ENCODE measurements at places on chromosomes 7 and 10.

DNA sequence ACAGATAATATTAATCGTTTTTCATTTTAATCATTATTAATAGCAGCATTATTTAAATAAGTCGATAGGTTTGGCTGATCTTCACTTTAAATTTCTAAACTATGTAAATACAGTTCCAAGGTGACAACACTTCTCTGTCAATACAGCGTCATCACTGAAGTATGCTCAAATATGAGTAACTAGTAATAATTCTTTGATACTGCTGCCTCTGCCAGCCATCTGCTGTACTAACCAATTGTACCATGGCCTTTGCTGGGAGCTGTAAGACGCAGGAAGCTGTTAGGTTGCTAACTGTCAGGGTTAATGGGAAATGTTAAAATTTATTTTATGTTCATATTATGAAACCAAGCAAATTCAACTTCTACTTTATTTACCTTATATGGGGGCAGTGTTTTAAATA is 1650.5 kb upstream of the LRRTM3 start:
- DNase-seq, result no peak

- no peak for DNase-seq
Observed at GRCh38 chr7:124399941-124400340, 365.7 kb downstream of the GPR37 start.

- no peak for DNase-seq
Observed at GRCh38 chr10:69025370-69025896, 36.8 kb downstream of the KIFBP start.

DNA sequence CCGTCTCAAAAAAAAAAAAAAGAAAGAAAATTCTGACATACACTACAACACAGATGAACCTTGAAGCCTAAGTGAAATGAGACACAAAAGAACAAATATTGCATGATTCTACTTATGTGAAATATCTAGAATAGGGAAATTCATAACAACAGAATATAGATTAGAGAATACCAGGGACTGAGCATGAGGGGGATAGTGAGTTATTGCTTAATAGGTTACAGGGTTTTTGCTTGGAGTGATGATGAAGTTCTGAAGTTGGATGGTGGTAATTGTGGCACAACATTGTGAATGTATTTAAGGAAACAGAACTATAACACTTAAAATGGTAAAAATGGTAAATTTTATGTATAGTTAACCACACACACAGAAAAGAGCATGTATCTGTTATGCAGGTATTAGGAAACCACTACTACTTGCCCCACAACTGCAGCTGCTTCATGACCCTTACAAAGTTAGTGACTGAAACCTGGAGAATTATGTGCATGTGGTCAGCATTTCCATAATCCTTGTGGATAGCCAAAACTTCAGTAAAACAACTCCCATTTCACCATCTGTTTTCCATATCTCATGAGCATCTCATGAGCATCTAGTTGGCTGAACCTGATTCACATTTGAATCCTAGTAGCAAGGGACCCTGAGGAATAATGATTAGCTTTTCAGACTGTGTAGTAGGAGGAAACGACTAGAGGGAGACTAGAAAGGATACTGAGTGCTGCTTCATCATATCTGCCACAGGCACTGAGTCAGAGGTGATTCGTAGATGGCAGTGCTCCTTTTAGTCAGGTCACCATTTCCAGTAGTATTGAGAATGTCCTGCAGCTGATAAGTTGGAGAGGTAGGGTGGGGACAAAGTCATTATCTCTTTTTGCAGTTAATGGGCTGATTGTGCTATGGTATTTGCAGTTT is 26.3 kb downstream of the SAMD8 start:
- DNase-seq, result no peak

DNA sequence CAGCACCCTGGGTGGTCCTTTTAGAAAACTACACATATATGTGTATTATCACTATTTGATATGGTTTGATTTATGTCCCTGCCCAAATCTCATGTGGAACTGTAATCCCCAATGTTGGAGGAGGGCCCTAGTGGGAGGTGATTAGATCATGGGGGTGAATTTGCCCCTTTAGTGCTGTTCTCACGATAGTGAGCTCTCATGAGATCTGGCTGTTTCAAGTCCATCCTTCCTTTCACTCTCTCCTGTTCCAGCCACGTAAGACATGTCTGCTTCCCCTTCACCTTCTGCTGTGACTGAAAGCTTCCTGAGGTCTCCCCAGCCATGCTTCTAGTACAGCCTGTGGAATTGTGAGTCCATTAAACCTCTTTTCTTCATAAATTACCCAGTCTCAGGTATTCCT is 37.3 kb downstream of the DOCK4 start:
- DNase-seq, result no peak

DNA sequence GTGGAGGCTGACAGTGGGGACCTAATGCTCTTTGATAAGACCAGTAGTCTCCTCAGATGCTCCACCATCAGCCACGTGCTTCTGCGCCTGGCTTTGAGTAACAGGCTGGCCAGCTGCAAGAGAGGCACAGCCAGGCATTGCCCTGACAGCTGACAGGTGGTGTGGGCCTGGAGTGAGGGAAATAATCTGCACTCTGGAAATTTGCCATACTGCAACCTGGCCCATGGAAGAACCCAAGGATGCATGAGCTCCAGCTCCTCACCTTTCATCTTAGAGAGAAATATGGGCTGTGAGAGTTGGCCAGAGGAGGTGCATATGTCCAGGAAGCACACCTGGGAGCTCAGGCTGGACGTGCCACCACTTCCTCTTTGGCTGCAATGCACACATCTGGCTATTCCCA is 118.9 kb downstream of the PLXDC2 start:
- DNase-seq, result no peak

DNA sequence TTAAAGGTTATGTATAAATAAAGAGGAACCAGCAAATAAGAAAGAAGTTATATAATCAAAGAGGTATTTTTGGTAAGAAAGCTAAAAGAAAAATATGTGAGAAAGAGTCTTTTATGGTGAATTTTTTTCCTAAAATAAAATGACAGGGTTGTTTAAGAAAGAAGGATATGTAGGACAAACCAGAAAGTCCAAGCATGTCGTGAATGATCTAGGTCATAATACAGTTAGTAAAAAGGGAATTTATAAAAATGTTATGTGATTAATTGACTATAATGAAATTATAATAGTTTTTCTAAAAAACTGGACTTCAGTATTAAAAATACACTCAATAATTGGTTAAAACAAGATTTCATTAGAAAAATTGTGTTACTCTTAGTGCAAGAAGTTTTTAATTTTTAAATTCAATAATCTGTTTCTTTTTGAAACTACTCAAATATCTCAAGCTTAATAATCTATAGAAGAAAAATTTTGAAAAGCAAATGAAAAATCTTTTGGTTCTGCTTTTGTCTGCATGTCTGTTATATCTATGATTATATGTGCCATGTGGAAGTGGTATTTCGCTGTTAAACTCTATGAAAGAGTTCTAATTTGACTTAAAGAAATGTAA is 23.3 kb downstream of the AVL9 start:
- no peak for DNase-seq

- DNase-seq, result no peak
Observed at GRCh38 chr7:91515961-91516360, 251.7 kb downstream of the FZD1 start.

DNA sequence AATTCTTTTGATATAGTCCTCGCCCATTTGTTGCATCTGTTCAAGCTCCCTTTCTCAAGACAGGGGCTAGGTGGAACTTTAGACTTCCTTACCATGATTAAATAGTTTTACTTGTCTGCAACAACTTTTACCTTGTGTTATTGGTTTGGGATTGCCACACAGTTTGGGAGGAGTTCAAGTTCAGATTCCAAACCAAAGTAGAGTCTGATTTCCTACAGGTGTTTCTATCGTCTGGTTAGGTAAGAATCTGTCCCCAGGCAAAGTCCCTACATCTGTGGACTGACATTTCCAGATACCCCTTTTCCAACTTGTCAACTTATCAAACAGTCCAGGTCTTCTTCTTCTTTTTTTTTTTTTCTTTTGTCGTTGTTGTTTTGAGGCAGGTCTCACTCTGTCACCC is 93.1 kb downstream of the LRGUK start:
- no peak for DNase-seq

- DNase-seq, result no peak
Observed at GRCh38 chr7:106273009-106273668, 11.6 kb downstream of the NAMPT start.

Measured in stimulated activated CD8-positive, alpha-beta memory T cell treated with anti-CD3 and anti-CD28 coated beads, Interleukin-2, amount 100 ng/mL, for 1 hour (primary cell).